ENCODE measurements at places on chromosomes 6 and 20.

DNA sequence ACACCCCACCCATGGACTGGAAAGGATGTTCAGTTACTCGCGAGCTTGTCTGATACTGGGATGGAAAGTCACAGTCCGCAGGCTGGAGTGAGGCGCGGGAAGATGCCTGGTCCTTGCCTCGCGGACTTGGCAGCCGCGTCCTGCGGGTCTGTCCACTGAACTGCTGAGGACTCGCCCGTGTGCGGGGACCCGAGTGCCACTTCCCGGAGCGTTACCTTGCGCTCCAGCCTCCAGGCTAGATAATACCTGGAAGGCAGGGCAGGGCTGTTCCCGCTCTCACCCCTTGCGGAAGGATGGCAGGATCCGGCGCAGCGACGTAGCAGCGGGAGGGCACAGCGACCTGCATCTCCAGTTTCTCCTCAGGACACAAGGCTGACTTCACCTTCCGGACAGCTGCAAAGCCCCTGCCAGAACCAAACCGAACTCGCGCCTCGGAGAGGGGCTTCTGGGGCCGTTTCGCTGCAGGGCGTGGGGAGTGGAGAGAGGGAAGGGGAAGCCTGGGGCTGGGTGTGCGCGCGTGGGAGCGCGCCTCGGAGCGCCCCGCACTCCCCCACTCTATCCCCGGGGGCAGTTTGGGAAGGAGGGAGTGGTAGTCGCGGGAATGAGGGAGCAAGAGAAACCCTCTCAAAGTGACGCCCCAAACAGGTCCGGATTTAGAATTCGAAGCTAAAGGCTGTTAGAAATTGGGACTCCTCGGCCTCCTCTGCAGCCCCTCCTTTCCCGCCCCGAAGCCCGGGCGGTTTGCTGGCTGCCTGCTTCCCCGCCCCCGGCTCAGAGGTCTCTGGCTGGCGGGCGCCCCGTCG, at the start of gene KCNQ5:
Gene KCNQ5, plus strand, starts transcription at position 774 of the 803 bp plus-strand sequence.
- no peak for DNase-seq

DNA sequence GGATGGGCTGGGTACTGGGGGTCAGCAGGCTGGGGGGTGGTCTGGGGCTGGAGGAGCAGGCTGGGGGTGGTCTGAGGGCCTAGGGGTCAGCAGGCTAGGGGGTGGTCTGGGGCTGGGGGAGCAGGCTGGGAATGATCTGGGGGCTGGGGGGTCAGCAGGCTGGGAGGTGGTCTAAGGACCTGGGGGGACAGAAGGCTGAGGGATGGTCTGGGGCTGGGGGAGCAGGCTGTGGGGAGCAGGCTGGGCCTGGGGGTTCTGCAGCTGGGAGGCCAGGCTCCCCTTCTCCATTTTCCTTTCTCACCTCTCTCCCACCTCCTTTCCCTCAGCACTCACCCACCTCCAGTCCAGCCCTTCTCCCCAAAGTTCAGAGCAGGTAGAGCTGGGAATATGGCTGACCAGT, 114.2 kb downstream of the PSMB1 start:
- DNase-seq: no peak

GRCh38 chr6:118985123-118985830, 50.3 kb upstream of the MCM9 start:
- DNase-seq: no peak

DNA sequence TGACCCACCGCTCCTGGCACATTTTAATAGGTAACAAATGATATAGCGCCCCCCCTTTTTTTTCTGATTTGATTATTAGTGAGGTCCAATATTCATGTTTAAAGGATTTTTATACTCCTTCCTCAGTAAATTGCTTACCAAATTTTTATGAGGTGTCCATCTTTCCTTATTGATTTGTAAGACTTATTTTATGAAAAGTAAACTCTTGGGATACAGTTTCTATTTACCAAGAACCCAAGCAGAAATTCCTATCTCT, 25.1 kb downstream of the TRIM27 start:
- no peak for DNase-seq

DNA sequence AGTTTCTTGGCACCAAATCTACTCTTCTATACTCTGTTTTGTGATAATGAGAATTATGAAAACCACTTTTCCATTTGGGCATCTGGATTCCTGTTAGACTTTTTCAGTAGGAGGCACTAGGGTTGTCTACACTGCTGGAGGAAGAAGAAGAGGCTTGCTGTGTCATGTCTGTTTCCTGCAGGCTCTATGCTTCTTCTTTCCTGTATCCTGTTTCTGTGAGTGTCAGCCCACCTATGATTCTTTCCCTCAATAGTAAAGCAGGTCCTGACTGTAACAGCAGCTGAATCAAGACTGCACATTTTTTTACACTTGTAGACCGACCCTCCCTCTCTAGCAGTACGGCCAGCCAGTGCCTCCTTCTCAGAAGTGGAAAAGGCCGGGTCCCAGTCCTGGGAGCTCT, 603.9 kb downstream of the HDGFL1 start:
- no peak for DNase-seq

GRCh38 chr6:322259-322930, 30.1 kb downstream of the DUSP22 start:
- DNase-seq: no peak

GRCh38 chr6:71908162-71908765, 21.9 kb downstream of the RIMS1 start:
- DNase-seq: no peak

- peak; percentile 60 for DNase-seq
Measured at GRCh38 chr6:30828027-30828962, 56.0 kb upstream of the DDR1 start.

GRCh38 chr20:47552996-47553395, 51.3 kb downstream of the NCOA3 start:
- no peak for DNase-seq

GRCh38 chr6:91731939-91732338, 1145.1 kb upstream of the MAP3K7 start:
- DNase-seq: no peak

DNA sequence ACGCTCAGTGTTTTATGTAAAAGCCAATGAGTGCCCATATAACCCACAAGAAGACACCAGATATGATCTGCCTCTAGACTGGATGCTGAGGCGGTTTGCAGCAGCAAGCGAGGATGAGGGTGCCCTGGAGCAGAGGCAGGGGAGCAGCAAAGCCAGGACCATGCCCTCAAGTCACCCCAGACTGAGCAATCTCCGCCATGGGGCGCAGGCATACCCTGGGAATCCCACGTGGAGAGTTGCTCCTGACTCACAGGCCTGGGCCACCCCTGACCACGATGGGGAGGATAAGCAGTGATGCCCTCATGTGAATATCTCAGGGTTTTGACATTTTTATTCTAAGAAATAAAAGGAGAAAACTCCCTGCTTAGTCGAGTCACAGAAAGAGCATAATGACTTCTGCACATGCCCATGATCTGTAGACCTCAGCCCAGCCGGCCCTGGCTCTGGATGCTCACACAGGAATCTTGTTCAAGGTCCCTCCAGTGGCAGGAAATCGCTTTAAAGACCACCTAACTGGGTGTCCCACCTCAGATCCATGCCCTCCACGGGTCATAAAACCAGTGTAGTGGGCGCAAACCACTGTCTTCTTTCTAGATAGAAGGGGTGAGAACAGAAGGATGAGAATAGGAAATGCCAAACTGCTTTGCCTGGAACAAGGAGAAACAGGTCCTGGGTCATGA, 138.3 kb upstream of the SNX9 start:
- DNase-seq: no peak

GRCh38 chr6:169975286-169975685, 223.9 kb downstream of the ERMARD start:
- DNase-seq: no peak

- DNase-seq: peak; percentile 10
Measured at GRCh38 chr6:11094411-11094851, 797 bp downstream of the SMIM13 start.

All from activated CD4-positive, CD25-positive, alpha-beta regulatory T cell treated with anti-CD3 and anti-CD28 coated beads, Interleukin-2, amount 50 U/mL, for 16 hours (primary cell).